ENCODE measurements at places on chromosomes 2 and 18.

DNA sequence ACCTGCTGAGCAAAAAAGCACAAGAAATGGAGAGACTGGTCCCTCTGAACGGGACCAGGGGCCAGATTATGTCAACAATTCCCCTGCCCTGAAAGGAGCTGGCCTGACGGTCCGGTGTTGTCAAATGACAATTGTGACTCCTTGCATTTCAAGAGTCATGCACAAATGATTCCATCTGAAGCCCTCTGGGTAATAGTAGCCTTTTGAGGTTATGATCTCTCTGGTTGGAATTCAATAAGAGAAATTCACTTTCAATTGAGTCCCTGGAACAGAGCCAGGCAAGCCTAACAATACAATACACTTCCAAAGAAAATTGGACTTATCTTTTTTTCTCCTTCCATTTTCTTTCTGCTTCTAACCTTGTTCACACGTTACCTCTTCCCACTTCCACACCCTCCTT, 116.9 kb downstream of the C1D start:
- DNase-seq, result no peak

GRCh38 chr2:8534729-8535468, 147.0 kb upstream of the ID2 start:
- no peak for DNase-seq

DNA sequence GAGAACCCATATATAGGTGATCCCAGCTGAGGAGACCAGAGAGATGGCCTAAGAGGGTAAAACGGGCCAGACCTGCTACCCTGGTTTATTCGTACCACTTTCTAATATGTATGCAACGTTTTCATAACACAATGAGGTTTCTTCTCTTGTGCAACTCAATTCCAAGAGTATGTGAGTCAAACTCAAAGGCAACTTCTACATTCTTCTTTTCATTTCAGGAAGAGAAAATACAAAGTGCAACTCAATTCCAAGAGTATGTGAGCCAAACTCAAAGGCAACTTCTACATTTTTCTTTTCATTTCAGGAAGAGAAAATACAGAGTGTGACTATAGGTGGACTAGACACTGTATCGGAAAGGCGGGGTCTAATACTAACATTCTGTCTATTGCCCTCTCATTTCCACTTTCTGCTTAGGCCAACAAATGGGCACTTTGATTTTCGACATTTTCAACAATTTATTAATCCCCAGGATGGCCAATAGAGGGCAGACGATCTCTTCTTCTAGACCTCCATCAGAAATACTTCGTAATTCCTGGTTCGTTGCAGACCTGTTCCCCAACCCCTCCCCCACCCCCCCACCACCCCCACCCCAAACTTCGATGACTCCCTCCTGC, 3.7 kb upstream of the CRIM1 start:
- DNase-seq, result peak; percentile 40

DNA sequence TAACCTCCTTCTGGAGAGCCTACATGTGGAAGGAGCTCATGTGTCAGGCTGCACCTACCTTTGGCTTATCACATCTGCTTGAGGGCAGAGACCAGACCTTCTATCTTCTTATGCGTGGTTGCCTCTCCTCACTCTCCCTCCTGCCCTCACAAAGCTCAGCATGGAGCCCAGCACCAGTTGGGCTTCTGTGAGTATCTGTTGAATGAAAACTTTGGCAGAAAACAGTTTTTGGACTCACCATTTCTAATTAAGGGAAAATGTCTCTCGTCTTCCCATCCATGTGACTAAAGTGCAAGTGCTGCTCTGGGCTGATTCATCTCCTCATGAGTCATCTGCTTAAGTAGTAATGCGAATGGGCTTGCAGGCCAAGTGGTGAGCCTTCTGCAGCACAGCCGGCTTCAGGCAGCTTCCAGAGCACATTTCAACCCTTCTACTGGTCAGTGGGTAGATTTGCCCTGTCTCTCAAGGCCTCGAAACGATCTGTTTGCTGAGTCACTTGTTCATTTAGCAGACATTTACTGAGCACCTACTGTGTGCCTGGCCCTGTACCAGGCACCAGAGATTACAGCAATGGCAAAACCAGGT, 102.6 kb downstream of the VSNL1 start:
- DNase-seq, result no peak

- DNase-seq, result no peak
Observed at GRCh38 chr18:59271606-59272220, 1.5 kb downstream of the RAX start.

GRCh38 chr2:224882291-224883171, 159.7 kb downstream of the DOCK10 start:
- DNase-seq, result no peak

DNA sequence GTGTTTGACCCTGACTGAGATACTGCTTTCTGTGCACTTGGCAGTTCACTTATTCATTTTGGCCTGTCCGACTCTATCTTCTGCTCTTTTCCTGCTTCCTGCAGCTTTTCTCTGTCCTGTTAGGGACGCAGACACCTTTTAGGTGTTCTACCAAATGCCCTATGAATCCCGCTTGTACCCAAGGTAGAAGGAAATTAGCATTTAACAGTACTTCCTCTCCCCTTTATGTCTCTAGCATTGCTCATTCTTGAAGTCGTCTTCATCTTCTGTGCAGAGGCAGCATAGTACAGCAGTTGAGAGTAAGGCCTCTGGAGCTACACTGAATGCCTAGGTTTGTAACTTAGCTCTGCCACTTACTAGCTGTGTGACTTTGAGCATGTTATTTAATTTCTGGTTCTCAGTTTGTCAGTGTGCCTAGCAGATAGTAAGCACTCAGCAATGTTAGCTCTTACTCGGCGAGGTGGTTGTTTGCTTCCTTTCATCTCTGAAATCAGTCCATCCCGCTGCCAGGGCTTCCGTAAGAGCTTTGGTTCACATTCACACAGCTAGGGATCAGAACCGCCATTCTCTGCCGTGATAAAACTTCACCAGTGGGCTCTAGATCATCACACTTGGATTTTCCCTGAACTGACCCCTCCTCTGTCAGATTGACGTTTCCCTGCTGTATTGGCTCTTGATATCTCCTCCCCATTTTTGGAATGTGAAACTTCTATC, 1.4 kb downstream of the CCT7 start:
- DNase-seq, result no peak

DNA sequence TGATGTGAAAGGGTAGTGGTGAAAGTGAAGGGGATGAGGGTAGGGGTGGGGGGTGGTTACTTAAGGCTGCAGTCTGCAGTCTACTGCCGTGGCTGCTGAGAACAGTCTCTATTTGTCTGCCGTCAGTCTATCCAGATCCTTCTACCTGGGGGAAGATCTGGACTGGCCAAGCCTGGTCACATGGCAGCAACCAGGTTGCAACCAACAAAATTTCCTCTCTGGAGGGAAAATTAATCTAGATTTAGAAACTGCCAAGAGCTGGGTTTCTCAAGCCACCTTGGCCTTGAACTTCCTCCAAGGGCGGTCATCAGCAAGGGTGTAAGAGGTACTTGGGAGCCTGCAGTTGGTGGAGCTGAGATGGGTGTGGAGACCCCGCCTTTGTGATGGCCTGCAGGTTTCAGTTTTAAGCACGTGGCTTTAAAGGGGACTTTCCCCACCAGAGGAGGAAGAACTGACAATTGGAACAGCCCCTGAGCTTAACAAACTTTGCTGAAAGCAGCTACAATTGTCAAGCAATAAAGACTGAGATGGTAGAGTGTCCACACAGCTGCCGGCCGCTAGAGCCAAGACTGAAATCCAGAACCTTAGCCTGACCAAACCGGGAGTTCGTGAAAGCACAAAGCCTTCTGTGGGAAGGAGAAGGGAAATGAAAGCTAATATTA, 31.4 kb upstream of the KCMF1 start:
- peak; percentile 73 for DNase-seq

GRCh38 chr2:163558251-163559021, 177.4 kb downstream of the FIGN start:
- DNase-seq, result no peak

GRCh38 chr2:217822296-217823252, 180.2 kb downstream of the TNS1 start:
- DNase-seq, result no peak

GRCh38 chr2:134244086-134244485, 9.8 kb upstream of the MGAT5 start:
- DNase-seq, result no peak

DNA sequence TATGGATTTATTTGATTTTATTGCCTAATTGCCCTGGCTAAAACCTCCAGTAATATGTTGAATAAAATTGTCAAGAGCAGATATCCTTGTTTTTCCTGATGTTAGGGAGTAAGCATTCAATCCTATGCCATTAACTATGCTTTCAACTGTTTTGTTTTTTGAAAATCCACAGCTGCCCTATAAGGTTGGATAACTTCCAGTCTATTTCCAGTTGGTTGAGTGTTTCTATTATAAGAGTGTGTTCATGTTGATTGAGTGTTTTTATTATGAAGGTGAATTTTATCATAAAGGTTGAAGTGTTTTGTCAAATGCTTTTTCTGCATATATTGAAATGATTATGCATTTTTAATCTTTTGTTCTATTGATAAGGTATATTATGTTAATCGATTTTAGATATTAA, 149.9 kb upstream of the SCN7A start:
- DNase-seq, result no peak

- no peak for DNase-seq
Observed at GRCh38 chr2:46540496-46541331, 61.3 kb downstream of the TMEM247 start.

DNA sequence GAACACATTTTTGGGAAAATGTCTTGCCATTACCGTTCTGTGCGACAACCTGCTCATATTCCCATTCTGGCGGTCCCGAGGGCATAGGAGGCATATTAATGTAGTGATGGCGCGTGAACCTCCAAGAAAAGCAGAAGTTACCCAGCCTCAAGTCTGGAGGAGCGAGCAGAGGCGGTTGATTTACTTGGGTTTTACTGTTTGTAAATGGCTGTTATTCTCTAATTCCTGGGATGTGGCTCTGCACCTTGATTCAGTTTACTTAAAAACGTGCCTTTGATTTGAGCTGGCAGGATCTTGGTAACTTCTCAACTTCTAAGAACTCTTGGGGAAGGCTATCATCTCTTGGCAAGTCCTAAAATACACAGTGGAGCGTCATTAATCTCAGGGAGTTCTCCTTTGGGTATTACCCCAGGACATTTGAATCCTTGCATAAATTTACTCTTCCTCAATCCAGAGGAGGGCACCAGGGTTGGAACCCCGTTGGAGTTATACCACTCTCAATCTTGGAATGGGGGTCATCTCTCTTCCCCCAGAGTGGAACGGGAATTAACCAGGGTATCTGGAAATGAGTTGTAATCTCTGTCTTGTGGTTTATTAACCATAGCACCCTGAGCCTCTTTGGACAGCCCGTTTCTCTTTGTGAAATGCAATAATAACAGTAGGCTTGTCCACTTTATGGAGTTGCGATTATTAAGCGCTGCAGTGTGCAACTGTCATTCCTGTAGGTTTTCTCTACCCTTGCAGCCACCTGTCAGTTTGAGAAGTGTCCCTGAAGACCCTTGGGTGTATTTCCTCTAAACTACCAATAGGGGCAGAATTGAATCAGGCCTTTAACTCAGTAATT, 2.1 kb downstream of the HK2 start:
- peak; percentile 70 for DNase-seq

GRCh38 chr2:21451403-21451802, 327.6 kb downstream of the TDRD15 start:
- no peak for DNase-seq

DNA sequence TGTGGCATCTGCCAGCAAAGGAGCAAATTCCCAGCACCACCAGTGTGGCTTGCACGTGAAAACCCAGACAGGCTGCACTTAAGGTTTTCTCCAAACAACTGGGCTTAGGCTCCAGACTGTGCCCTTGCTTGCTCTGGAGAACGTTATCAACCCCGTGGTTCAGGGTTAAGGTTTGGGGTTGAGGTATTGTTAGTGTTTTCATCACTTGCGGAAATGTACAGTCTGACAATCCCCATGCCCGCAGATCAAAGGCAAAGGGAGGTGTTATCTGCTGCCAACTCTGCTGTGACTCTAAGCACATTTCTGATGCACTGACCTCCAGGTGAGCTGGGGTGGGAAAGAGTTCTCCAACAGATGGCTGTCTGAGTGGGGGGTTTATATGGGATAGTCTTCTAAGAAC, 253.5 kb upstream of the NT5C1B start:
- no peak for DNase-seq

GRCh38 chr2:139293992-139294548, 513.9 kb upstream of the NXPH2 start:
- no peak for DNase-seq

- no peak for DNase-seq
Observed at GRCh38 chr2:210162466-210163124, 8.6 kb downstream of the KANSL1L start.

- peak; percentile 35 for DNase-seq
Observed at GRCh38 chr2:216388046-216388884, 16.0 kb upstream of the MARCHF4 start.

Data from GM13976 (cell line).